ENCODE measurements at places on chromosomes 13 and 19.

GRCh38 chr19:18021121-18021755 lies 13.3 kb downstream of the ARRDC2 start:
- DNase-seq = peak; percentile 87

DNA sequence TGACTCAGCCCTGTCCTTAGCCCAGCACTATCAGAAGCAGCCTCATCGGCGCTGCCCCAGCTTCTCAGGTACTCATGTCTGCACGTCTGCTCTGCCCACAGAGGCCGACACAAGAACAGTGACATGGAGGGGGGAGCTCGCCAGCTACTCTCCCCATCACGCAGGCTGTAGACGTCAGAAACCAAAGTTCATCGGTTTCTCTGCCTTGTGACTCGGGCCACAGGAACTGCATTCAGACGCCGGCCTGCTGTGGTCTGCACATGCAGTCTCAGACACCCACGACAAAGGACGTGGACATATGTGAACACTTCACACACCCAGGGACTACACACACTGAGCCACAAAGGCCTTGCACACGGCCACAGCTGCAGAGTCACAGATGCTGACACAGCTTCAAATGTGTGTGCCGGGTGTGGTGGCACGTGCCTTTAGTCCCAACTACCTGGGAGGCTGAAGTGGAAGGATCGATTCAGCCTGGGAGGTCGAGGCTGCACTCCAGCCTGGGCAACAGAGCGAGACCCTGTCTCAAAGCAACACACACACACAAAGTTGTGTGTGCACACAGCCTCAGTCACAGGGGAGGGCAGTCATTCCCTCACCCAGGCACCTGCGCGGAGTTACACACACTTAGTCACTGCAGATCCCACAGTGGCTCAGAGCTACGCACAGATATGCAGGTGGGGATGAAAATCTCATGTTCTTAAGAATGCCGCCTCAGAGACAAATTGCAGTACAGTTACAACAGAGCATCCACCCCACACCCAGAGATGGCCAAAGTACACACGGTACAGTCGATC lies 4.9 kb upstream of the ZFP36 start:
- peak; percentile 93 for DNase-seq

- DNase-seq = no peak
Observed at GRCh38 chr19:46732966-46733689, 12.7 kb upstream of the FKRP start.

- DNase-seq = no peak
Observed at GRCh38 chr13:57630661-57631595, 616 bp upstream of the PCDH17 start.

DNA sequence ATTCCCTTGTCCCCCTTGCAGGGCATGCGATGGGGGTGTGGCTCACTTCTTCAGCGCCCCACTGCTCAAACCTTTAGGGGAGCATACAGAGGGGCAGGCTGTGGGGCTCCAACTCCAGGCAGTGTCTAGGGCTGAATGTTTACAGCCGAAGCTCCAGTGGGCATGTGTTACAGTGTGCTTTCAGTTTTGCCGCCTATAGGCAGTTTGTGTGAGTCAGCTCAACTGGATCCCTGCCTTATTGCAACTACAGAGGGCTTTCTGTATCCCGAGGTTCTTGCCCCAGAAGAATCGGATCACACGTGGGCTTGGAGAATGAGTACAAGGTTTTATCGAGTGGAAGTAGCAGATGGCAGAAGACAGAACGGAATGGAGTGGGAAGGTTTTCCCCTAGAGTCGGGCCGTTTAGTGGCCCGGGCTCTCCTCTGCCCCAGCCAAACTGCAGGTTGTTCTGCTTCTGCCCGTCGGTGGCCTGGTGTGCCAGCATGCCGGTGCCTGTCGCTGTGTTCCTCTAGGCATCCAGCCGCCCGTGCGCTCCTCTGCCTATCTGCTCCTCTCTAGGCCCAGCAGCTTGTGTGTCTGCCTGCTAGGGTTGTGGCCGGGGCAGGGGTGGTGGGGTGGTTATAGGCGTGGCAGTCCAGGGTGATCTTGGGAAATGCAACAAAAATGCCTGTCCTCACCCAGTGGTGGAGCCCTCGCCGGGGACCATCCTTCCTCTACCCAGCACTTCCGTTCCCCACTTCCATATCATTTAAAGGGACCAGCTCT lies 435.9 kb upstream of the SGCG start:
- no peak for DNase-seq

DNA sequence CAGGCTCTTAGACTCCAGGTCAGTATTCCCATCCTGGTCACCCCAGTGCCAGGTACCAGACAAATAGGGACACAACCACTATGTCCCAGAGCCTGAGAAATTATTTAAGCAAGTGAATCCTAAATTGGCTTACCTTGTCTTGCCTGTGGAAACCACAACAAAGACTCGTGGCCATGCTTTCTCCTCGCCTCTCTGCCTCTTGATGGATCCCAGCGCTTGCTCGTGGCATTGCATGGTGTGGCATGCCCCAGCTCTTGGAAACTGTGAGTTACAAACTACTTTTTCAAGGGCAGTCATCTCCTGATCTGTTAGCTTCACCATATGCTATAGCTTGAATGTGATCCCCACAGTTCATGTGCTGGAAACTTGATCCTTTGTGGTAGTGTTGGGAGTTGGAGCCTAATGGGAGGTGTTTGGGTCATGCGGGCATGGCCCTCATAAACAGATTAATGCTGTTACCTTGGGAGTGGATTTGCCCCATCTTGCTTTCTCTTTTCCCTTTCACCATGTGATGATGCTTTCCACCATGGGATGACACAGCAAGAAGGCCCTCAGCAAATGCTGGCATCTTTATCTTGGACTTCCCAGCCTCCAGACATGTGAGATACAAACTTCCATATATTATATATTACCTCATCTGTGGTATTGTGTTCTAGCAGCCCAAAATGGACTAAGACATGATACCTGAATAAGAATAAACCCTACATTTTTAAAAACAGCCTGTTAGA lies 31.2 kb downstream of the SPRYD7 start:
- DNase-seq = no peak
